ENCODE measurements at places on chromosomes 2 and 18. TPM values are rescaled to one million over a fixed set of nuclear protein-coding genes. Genes with fewer than 3 reads are reported as not detected.
A peak's percentile ranks its signal among the peaks of the same experiment; 100 is the strongest.

DNA sequence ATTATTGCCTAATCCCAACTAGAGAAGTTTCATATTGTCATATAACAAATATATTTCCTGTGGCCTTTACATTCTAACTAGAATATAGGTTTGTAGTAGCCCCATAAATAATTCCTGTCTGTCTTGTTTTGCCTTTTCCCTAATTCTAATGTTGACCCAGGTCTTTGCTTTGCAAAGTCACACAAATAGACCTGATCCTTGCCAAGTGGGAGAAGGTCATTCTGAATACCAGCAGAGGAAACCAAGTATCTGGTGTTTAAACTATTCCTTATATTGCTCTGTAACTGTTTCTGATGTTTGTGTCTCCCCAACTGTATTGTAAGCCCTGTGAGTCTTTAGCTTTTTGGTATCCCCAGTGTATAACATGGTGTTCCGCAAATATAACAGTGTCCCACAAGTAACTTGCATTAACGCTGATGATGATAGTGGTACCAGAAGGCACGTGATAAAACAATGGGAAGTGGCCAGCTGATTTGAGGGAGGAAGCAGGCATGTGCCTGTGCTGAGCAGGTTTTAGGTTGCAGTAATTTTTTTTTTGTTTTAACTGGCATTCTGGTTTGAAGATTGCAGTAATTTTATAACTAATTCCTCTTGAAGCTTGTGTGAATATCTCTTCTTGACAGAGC lies 11.1 kb downstream of the HADHB start:
- no peaks in the 10 kb centered on the region for H3K27me3 ChIP-seq
- peaks cover 41% of the 10 kb centered on the region for H3K4me1 ChIP-seq
- no peak overlapping the region for H3K4me3 ChIP-seq
- no peaks in the 10 kb centered on the region for H3K36me3 ChIP-seq
- DNase-seq = no peak
- H3K27ac ChIP-seq = peak overlapping the region; percentile 36

- no peaks in the 10 kb centered on the region for H3K36me3 ChIP-seq
- DNase-seq = peak; percentile 2
- H3K4me3 ChIP-seq = peak overlapping the region; percentile 83
- H3K4me1 ChIP-seq = peaks cover 31% of the 10 kb centered on the region
Measured at GRCh38 chr18:13725566-13726231, 659 bp downstream of the FAM210A start.

The IDH1 gene
- 28.7 TPM for total RNA-seq

- H3K27ac ChIP-seq = no peak overlapping the region
- H3K4me1 ChIP-seq = no peaks in the 10 kb centered on the region
- H3K4me3 ChIP-seq = no peak overlapping the region
- DNase-seq = no peak
- H3K27me3 ChIP-seq = no peaks in the 10 kb centered on the region
Measured at GRCh38 chr18:10340821-10341220, 113.6 kb upstream of the APCDD1 start.

DNA sequence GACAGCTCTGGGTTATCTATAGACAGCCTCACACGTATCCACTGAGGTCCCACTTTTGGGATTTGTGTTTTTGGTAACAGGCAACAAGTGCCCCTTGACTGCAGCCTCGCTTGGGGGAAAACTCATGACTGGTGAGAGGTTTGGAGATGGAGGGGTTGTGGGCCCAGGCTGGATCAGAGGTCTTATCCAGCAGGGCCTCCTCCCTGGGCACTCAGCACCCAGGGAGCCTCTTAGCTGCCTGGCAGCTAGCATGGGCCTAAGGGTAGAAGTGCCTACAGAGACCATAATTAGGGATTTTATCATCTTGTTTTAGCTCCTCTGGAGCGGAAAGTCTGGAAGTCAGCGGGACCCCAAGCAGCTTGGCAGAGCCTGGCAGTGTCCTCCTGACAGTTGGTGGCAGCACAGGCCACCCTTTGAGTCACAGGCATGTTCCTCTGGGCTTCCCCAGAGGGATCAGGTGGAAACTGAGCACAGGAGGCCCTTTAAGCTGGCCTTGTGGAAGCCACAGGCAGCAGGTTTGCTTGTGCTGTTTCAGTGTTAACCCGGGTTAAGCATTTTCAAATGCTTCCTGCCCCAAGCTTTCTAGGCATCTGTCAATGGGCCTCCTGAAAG lies 143.1 kb downstream of the KCTD1 start:
- no peaks in the 10 kb centered on the region for H3K36me3 ChIP-seq
- peak; percentile 44 for DNase-seq
- no peak overlapping the region for H3K27ac ChIP-seq
- no peak overlapping the region for H3K4me3 ChIP-seq
- H3K4me1 ChIP-seq = no peaks in the 10 kb centered on the region
- H3K27me3 ChIP-seq = no peaks in the 10 kb centered on the region

The PRPF40A gene
- 38.9 TPM for total RNA-seq

GRCh38 chr2:155947069-155947468 lies 385.5 kb downstream of the NR4A2 start:
- no peak for DNase-seq
- no peaks in the 10 kb centered on the region for H3K36me3 ChIP-seq
- no peak overlapping the region for H3K27ac ChIP-seq
- H3K4me3 ChIP-seq = no peak overlapping the region
- no peaks in the 10 kb centered on the region for H3K4me1 ChIP-seq
- H3K27me3 ChIP-seq = no peaks in the 10 kb centered on the region

The VAMP5 gene
- 3.0 TPM for total RNA-seq

DNA sequence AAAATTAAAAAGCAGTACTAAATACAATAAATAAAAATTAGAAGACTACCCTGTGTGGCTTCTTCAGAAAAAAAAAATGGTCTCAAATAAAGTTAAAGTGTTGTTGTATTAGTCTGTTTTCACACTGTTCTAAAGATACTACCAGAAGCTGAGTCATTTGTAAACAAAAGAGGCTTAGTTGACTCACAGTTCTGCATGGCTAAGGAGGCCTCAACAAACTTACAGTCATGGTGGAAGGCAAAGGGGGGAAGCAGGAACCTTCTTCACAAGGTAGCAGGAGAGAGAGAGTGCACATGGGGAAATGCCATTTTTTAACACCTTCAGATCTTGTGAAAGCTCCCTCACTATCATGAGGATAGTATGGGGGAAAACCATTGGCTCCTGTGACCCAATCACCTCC lies 612.8 kb downstream of the RNF144A start:
- H3K27ac ChIP-seq = no peak overlapping the region
- H3K36me3 ChIP-seq = no peaks in the 10 kb centered on the region
- no peak overlapping the region for H3K4me3 ChIP-seq
- no peaks in the 10 kb centered on the region for H3K4me1 ChIP-seq
- no peak for DNase-seq

- no peak for DNase-seq
- H3K36me3 ChIP-seq = no peaks in the 10 kb centered on the region
- H3K27me3 ChIP-seq = no peaks in the 10 kb centered on the region
Measured at GRCh38 chr18:46273861-46274260, 169.7 kb downstream of the HAUS1 start.

GRCh38 chr2:241271706-241272302 lies 43.7 kb downstream of the HDLBP start:
- peak overlapping the region; percentile 63 for H3K4me3 ChIP-seq
- DNase-seq = peak; percentile 88
- peaks cover 3% of the 10 kb centered on the region for H3K36me3 ChIP-seq
- H3K4me1 ChIP-seq = peaks cover 59% of the 10 kb centered on the region
- peak overlapping the region; percentile 93 for H3K27ac ChIP-seq

DNA sequence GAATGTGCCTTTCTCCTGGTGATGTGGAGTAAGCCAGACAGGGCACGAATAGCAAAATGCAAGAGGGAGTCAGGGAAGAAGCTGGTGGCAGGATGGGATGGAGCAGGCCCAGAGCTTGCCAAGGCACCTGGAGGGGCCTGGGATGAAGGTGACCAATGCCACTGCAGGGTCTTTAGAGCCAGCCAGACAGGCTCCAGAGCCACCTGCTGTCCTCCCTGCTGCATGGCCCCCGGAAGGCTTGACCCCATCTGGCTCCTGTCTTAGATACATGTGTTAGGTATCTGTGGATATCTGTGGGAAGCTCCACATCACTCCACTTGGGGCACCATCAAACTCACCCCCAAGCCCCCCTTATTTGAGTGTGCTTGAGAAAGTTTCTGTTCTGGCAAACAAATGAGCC lies 99.9 kb upstream of the ATL2 start:
- H3K4me1 ChIP-seq = no peaks in the 10 kb centered on the region
- no peaks in the 10 kb centered on the region for H3K27me3 ChIP-seq
- no peaks in the 10 kb centered on the region for H3K36me3 ChIP-seq
- H3K4me3 ChIP-seq = no peak overlapping the region

DNA sequence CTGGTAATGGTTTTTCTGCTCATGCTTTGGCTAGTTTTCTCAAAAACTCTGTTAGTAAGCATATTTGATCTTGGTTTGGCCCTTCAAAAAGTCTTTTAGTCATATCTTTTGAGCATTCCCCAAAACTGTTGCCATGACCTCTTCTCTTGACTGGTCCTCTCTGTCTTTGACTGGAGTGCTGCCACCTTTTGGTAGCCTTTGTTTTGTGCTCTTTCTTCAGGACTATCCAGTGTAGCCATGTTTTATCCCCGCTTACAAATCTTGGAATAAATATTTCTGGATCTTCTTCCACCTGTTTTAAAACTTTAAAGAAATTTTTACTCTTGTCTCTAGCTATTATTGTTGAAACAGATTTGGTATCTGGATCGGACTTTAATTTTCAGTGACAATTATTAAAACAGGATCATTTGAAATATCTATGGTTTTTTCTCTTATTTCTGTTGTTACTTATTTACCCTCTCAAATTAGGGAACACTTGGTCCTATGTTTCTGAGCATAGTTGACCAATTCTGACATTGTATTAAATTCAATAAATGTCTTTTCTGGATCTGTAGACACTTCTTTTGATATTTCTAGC lies 965 bp upstream of the ELOA2 start:
- H3K4me3 ChIP-seq = no peak overlapping the region
- H3K36me3 ChIP-seq = no peaks in the 10 kb centered on the region
- no peak for DNase-seq
- H3K27me3 ChIP-seq = no peaks in the 10 kb centered on the region
- no peaks in the 10 kb centered on the region for H3K4me1 ChIP-seq

The TNFAIP6 gene
- 5.3 TPM for total RNA-seq

DNA sequence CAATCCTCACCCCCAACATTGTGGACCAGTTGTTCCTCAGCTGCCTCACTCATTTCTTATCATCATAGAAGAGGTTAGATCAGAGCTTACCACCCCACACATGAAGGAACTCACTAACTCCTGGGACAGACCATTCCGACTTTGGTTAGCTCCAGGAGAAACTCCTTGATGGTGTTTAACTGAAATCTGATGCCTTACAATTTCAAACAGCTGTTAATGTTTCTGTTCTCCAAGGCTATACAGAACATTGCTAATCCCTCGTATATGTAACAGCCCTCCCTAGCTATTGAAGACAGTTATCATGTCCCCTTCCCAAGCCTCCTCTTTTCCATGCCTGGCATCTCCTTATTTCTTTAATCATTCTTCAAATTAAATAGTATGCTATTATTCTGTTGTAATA lies 14.8 kb downstream of the ERBB4 start:
- no peaks in the 10 kb centered on the region for H3K27me3 ChIP-seq
- no peak overlapping the region for H3K27ac ChIP-seq
- no peak for DNase-seq
- no peaks in the 10 kb centered on the region for H3K36me3 ChIP-seq
- no peak overlapping the region for H3K4me3 ChIP-seq

DNA sequence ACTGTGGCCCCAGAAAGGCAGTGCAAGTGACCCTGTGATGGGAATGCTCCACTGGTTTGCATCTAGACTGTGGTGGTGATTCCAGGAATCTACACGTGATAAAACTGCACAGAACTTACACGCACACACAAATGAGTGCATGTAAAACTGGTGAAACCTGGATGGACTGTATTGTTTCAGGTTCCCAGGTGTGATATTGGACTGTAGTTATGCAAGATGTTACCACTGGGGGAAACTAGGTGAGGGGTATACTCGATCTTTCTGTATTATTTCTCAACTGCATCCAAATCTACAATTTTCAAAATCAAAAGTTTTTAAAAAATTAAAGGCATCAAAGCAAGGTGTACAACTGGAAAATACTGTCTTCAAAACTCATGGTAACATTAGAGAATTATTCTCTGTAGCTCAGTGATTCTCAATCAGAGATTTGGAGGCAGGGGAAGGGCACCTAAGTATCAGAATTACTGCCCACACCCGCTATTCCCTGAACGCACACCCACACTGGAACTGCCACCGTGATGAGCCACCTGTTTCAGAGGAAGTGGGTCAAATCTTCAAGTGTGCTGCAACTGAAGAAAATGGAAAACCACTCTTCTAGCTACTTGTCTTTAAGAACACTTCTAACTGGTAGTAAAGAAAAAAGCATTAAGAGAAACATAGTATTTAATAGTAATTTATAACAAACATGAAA lies 26.7 kb downstream of the PTPN2 start:
- DNase-seq = no peak
- H3K4me1 ChIP-seq = peaks cover 13% of the 10 kb centered on the region
- no peaks in the 10 kb centered on the region for H3K27me3 ChIP-seq
- H3K27ac ChIP-seq = no peak overlapping the region

- H3K27me3 ChIP-seq = no peaks in the 10 kb centered on the region
- DNase-seq = no peak
- H3K36me3 ChIP-seq = no peaks in the 10 kb centered on the region
Measured at GRCh38 chr2:178229927-178230326, 35.6 kb downstream of the OSBPL6 start.

- peak; percentile 29 for DNase-seq
- peaks cover 5% of the 10 kb centered on the region for H3K36me3 ChIP-seq
- no peak overlapping the region for H3K4me3 ChIP-seq
- no peak overlapping the region for H3K27ac ChIP-seq
Measured at GRCh38 chr2:239143858-239144712, 256.7 kb downstream of the HDAC4 start.

The CEP192 gene
- 21.1 TPM for total RNA-seq

The CDH19 gene
- total RNA-seq = 3.9 TPM

- H3K36me3 ChIP-seq = no peaks in the 10 kb centered on the region
- H3K4me3 ChIP-seq = no peak overlapping the region
- no peak overlapping the region for H3K27ac ChIP-seq
- H3K27me3 ChIP-seq = no peaks in the 10 kb centered on the region
- no peak for DNase-seq
Measured at GRCh38 chr2:121776885-121777698, 21.6 kb downstream of the TSN start.

DNA sequence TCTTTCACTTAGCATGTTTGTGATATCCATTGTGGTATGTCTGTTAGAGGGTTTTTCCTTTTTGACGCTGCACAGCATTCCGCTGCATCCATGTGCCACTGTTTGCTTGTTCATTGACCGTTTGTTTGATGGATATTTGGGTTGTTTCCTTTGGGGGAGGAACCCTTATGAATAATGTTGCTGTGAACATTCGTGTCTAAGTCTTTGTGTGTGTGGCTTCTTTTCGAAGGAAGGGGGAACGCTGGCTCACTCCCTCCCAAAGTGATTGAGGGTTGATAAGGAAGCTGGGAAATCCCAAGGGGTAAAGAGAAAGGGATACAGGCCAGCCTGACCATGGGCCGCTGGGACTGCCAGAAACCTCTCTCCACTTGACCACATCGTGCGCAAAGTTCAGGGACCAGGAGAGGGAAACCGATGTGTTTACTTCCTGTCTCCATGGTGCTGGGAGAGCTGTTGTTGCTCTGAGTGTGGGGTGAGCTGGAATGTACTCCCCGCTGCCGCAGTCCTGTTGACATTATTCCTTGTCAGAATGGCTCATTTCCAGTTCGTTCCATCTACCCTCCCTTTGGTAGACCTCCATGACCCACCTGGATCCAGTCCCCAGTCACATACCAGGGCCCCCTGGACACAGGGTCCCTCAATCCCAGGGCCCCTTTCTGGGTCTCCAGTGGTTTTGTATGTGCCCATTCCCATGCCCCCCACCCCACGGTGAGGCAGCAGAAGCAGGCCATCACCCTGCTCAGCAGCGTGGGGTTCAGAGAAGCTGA lies 39.6 kb downstream of the HS1BP3 start:
- no peaks in the 10 kb centered on the region for H3K36me3 ChIP-seq
- no peak overlapping the region for H3K4me3 ChIP-seq
- DNase-seq = peak; percentile 65
- no peaks in the 10 kb centered on the region for H3K27me3 ChIP-seq
- H3K4me1 ChIP-seq = peaks cover 34% of the 10 kb centered on the region

Data from body of pancreas (tissue), 4 donors.